ENCODE measurements at places on chromosomes 3 and 15.

- DNase-seq: no peak
These were observed 293.0 kb downstream of the UBE2E2 start for GRCh38 chr3:23496165-23496564.

GRCh38 chr3:32910954-32911353 is 40.5 kb upstream of the CCR4 start:
- DNase-seq: no peak

- DNase-seq: no peak
These were observed 87.2 kb upstream of the SLC2A2 start for GRCh38 chr3:171113716-171114115.

GRCh38 chr15:36831125-36831903 is 251.9 kb downstream of the CDIN1 start:
- DNase-seq: no peak

DNA sequence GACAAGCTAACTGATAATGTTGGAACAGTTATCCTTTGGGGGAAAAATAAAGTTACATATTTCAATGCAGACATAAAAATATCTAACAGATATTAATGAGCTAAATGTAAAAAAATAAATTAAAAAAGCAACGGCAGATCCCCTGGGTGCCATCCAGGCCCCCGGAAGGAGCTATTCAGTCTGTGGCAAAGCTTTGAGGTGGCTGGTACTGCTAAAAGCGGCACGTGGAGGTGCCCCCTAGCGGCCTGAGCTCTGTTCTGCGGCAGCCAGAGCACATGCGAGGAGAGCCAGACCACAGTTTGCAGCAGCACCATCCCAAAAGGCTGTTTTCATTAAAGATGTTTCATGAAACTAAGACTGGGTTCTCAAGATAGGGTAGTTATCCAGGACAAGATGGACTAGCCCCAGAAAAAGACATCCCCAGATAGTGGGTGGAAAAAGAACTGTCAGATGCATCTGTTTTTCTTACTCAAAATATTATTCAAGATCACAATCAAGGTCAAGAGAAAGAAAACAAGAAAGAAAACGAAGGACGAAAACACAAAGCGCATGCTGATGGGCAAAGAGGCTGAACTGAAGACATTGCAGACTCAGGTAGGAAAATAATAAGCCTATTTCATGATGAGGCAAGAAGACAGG is 18.7 kb downstream of the AP3S2 start:
- DNase-seq: peak; percentile 91

GRCh38 chr15:62962101-62962995 is 80.2 kb upstream of the TPM1 start:
- no peak for DNase-seq

GRCh38 chr3:151037746-151038477 is 47.6 kb upstream of the MED12L start:
- peak; percentile 52 for DNase-seq

DNA sequence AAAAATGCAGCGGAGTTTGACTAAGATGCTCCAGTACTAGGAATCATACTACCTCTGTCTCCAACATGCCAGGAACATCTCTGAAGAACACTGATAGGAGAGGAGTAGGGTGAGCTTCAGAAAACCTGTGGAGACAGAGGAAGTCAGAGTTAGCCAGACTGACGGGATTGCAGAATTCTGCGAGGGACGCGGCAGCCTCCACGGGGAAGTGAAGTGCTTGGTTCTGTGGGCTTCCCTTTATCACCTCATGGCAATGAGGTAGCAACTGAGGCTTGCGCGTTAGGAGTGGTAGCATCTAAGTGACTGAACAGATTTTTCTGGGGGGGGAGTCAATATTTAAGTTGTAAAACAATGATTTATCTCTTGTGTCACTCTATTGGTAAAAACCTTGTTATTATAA is 226.3 kb downstream of the MCTP2 start:
- no peak for DNase-seq

DNA sequence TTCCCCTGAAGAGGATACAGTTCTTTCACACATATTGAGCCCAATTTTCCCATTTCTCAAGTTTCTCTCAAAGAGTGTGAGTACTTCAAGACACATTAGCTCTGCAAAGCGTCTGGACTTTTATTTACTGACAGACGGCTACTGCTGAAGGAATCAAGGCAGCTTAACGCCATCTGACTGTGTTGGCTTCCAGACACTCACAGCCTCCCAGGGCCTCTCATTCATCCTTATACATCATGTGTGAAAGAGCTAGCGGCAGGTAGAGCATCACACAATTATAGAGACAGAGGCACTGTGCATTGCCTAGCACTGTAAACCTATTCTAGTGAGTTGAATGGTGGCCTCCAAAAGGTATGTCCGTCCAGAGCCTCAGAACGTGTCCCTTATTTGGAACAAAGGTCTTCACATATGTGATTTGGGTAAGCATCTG is 284.1 kb upstream of the STT3B start:
- no peak for DNase-seq

- DNase-seq: no peak
These were observed 44.6 kb upstream of the SPPL2A start for GRCh38 chr15:50810128-50810527.

Data from Right ventricle myocardium superior (tissue), 1 donor.